ENCODE measurements at places on chromosomes 2 and 18.

GRCh38 chr18:3704556-3705344 is 254.8 kb downstream of the TGIF1 start:
- DNase-seq, result no peak

DNA sequence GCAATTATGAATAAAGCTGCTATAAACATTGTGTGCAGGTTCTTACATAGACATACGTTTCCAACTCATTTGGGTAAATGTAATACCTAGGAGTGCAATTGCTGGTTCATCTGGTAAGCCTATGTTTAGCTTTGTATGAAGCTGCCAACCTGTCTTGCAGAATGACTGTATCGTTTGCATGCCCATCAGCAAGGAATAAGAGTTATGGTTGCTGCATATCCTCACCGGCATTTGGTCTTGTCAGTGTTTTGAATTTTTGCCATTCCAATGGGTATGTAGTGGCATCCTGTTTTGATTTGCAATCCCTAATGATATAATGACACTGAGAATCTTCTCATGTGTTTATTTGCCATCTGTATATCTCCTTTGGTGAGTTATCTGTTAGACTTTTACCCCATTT is 20.7 kb downstream of the CCDC150 start:
- no peak for DNase-seq

- DNase-seq, result no peak
These were observed 211.6 kb upstream of the MMADHC start for GRCh38 chr2:149799013-149799705.

DNA sequence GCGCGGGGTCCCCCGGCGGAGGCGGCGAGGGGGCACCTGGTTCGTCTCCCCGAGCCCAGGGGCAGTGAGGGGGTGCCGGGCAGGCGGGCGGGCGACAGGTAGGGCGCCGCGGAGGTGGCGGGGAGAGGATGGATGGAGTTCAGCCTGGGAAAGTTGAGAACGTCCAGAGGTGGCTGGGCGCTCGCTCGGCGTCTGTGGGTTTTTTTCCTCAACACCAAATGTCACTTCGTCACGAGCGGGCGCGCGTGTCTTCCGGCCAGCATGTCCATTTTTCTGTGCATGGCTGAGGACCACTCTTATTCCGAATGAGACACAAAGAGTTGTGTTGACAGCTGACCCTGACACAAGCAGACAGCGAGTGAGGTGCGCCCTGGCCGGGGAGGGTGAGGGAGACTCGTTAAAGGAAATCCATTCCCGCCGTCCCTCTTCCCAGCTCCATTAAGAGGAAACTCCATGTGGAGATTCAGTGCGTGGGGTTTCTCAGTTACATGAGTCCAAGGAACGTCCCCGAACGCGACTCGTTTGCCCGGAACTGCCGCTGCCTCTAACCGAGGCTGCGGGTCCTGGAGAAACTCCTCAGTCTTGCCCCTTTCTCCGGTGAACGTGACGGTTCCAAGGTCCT is 859 bp downstream of the GREB1L start:
- no peak for DNase-seq

- DNase-seq, result no peak
These were observed 76.3 kb downstream of the GPD2 start for GRCh38 chr2:156512451-156512850.
